ENCODE measurements at places on chromosomes 5 and 9.

GRCh38 chr5:147061431-147061830 lies 173.4 kb upstream of the STK32A start:
- no peak for DNase-seq

DNA sequence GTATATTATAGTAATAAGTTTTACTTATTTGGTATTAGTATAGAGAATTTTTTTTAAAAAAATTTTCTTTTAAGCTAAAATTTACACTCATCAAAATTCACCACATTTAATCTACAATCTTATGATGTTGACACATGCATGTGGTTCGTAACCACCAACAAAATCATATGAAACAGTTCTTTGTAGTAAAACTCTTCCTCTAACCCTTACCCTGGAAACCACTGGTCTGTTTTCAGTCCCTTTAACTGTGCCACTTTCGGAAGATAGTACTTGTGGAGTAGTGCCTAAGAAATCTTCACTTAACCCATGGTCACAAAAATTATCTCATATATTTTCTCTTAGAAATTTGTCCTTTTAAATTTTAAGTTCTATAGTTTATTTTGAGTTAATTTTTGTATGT lies 1498.8 kb downstream of the MAT2B start:
- DNase-seq = no peak

DNA sequence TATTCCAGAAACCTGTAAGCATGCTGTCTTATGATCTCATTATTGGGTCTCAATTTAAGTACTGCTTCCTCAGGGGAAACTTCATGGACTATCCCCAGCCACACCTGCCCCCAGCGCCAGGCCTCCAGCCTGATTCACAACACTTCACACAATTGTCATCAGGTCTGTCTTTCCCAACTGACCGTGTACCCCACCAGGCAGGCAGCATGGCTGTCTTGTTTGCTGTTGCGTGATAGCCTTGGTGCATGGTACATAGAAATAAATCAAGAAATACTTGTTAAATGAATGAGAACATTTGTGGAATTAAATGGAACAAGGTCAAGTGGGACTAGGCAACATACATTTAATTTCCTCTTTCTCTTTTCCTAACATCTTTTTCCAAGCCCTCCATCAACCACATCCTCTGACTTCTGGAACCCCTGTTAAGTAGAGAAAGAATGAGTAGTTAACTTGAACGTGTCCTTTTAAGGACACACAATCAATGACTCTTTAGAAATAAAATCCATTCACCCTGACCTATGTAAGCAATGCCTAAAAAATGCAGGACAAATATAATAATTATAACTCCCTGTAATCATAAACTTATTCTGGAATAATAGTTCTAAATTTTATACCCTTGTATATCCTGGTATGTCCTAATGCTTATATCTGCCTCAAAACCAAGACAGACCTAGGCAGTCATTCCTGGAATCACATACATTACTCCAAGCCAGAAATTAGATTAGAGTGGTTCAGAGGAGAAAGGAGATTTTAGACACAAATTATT lies 17.2 kb upstream of the THG1L start:
- no peak for DNase-seq

DNA sequence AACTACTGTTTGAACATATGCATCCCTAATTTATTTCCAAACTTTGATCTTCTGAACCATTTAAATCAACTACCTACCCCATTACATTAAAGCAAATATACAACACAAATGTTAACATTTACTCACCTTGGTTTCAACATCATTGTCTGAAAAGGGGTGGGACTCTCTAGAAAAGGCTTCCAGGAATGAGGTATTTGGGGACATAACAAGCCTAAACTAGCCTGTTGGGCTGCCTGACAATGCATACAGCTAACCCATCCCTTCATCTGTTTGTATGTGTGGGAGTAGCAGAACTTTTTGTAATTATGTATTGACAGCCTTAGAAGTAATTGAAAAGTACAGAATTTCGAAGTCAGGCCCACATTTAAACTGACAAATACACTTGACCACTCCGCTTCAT lies 2225.9 kb upstream of the C9orf72 start:
- no peak for DNase-seq

- no peak for DNase-seq
These were observed 30.1 kb downstream of the GALNT10 start for GRCh38 chr5:154220625-154221024.

DNA sequence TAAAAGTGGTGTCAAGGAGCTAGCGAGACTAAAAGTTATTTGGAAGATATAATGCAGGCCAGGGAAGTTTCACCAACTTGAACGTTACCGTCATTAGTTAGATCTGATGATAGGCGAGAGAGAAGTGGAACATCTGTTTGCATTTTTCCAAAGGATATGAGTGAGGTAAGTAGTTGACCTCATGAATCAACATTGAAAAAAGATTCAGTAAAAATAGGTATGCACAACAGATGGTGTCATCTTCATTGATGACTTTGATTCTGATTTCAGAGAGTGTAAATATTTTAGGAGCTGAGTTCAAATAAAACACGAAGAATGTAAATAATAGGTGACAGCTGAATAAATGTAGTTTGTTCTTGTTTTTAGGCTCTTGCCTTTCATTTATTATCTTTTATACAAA lies 998.9 kb upstream of the CDH6 start:
- DNase-seq = no peak

- DNase-seq = no peak
These were observed 21.3 kb downstream of the KCTD16 start for GRCh38 chr5:144191998-144192397.

- no peak for DNase-seq
These were observed 5.7 kb downstream of the CLTB start for GRCh38 chr5:176410486-176411180.

- DNase-seq = no peak
These were observed 342.0 kb upstream of the ACTBL2 start for GRCh38 chr5:57824623-57825022.

GRCh38 chr5:6716629-6717149 lies 3.5 kb downstream of the TENT4A start:
- DNase-seq = peak; percentile 23

GRCh38 chr5:178461004-178461730 lies 129.0 kb downstream of the COL23A1 start:
- DNase-seq = peak; percentile 75

DNA sequence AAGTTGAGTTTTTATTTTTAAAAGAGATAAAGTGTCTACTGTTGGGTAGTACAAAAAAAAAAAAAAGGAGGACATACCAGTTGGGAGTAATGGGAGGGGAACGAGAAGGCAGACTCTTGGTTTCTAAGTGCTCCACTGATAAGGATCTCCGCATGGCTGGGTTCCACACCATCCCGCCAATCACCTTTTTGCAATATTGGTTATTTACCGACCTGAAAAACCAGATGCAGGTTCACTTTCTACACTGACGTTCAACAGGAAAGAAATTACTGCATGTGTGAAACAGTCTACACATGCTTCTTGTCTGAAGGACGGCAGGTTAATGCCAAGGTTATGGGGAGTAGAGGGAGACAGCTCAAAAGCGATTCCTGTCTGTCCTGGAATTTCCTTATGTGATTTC lies 75.5 kb downstream of the PTPN3 start:
- DNase-seq = no peak

DNA sequence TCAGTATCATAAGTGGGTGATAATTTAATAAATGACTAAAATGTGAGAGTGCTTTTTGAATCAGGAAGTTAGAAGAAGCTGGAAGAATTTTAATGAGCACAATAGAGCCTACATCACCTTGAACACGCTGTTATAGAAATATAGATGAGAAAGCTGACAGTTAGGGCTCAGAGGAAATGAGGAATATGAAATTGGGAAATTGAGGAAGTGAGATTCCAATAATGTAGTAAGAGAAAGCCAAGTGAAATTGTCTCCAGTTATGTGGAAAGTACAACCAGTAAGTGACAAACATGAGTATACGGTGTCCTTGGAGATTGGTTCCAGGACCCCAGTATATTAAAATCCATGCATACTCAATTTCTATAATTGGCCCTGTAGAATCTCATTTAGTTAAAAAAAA lies 235.9 kb upstream of the FAM174A start:
- no peak for DNase-seq

GRCh38 chr5:167603135-167603534 lies 688.3 kb upstream of the WWC1 start:
- no peak for DNase-seq

- DNase-seq = no peak
These were observed 25.1 kb downstream of the ZNF474 start for GRCh38 chr5:122154491-122154890.

DNA sequence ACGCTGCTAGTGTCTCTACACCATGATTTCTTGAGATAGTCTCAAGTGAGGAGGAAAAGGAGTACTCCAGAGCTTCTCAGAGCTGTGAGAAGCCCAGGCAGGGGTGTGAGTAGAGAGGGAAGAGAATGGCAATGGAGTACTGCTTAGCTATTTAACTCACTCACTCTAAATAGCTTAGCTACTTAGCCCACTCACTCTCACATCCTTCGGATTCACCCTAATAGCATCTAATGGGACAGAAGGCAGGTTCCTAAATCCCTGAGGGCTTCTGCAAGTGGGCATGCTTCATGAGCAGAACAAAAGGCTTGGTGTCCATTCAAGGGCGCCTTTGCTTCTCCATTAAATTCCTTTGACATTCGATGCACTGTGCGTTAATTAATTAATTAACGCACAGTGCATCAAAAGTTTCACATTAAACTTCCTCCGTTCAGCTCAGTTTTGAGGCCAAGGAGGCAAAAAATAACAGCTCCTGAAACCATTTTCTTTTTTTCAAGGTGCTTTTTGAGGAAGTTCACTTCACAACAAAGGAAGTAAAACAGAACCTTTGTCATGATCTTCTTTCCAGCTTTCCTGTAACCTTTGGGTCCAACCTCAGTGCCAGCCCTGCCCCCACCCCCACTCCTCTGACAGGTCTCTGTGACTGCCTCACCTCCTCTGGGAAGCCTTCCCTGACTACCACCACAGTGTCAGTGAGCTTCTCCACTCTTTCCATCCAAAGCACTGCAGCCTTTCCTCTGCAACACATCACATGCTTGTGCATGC lies 294.0 kb downstream of the SEC61B start:
- peak; percentile 55 for DNase-seq

GRCh38 chr5:37604290-37604689 lies 225.2 kb downstream of the WDR70 start:
- DNase-seq = no peak

- DNase-seq = no peak
These were observed 124.9 kb upstream of the SMARCA2 start for GRCh38 chr9:1890201-1890600.

DNA sequence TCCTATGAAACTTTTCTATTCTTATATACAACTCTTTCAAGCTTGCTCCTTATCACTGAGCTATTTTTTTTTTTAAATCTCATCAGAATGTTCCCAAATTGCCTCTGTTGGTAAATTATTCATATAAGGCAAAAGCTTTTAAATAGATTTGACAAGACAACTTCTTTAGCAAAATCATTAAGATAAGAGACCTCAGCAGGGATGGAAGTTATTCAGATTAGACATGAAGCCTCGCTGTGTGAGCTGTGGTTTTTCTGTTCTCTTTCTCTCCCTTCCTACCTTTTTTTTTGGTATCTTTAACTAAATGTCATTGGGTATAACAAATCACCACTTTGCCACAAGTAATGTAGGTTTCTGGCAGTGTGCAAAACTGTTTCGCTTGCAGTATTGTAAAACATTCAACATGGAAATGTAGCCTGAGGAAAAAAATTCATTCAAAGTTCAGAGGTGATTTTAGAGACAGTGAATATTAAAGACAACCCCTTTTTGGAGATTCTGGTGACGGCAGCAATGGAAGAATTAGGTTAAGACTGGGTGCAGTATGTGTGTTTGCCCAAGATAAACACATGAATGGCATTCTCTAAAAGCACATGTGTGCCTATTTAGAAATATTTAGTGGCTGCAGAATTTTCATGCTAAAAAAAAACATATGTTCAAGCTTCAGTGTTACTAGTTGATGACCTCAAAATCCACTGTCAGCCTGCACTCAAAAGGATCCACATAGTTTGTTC lies 467.1 kb downstream of the ZNF608 start:
- DNase-seq = no peak

DNA sequence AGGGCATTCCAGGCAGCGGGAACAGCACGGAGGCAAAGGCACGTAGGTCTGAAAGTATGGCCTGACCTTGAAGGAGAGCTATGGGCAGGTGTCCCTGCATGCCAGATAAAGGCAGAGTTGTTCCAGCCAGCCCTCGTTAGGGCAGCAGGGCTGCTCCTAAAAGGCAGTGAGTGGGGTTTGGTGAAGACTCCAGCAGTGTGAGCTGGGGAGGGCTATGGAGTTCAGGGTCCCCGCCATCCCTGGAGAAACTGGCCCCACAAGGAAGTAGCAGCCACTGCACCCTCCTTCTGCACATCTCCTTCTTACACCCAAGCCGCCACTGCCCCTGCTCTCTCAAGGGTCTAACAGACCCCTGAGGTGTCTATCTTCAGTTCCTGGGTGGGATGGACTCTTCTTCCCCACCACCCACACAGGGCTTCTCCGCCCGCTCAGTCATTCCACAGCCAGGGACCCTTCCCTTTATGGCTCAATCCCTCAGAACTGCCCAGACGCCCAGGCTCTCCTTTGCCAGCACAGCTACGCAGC lies 1.4 kb downstream of the AKNA start:
- DNase-seq = no peak

DNA sequence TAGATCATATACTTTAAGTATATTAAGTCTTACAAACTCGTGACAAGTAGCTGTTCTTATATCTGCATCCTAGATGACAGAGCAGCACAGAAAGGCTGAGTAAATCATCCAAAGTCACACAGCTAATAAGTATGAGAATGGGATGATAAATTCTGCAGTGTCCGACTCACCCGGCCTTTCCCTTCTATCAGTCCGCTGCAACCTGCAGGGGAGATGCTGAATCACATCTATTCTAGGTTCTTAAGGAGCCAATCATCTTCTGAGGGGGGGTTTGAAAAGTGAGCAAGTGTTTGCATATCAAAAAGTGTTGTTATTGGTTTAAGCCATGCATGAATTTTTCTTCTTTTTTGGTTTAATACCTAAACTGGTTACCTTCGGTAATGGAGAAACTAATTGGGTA lies 38.9 kb downstream of the ADAMTS16 start:
- no peak for DNase-seq

DNA sequence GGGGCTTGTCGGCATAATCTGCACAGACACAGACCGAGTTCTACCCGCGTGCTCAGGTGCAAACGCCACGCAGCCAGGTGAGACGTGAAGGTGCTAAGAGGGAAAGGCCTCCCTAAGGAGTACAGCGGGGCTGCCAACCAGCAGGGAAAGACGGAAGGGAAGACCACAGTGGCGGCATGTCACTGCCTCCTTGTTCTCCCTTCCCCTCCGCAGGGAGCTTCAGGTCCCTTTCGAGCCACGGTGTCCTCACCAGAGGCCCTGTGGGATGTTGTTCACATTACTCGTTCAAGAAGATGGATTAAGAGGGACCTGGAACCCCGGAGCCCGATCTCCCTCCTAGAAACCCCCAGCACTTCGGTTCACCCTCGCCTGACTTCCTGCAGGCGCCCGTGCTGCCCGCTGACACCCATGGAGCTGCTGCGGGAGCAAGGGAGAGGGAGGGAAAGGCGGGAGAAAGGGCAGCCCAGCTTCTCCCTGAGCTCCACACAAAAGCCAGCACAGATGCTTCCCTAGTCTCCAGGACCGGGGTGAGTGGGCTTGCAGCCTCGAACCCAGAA lies 686 bp downstream of the BRD9 start:
- DNase-seq = no peak
